ENCODE measurements at places on chromosomes 13 and 19.
A peak's percentile ranks its signal among the peaks of the same experiment; 100 is the strongest.

DNA sequence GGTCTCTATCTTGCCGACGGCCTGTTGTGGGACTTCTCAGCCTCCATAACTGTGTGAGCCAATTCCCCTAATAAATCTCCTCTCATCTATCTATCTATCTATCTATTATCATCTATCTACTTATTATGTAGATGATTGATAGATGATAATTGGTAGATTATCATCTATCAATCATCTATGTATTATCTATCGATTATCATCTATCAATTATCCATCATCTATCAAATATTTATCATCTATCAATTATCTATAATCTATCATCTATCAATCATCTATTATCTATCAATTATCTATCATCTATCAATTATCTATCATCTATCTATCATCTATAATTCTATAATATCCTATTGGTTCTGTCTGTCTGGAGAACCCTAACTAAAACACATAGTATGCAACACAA is 33.5 kb downstream of the CYSLTR2 start:
- no peak for DNase-seq

GRCh38 chr19:46697204-46697960 is 19.5 kb downstream of the PRKD2 start:
- peak; percentile 75 for DNase-seq

- no peak for DNase-seq
Measured at GRCh38 chr13:47672245-47673008, 328.6 kb downstream of the SUCLA2 start.

GRCh38 chr13:107742544-107742943 is 472.8 kb downstream of the LIG4 start:
- no peak for DNase-seq

- no peak for DNase-seq
Measured at GRCh38 chr13:76638181-76638580, 248.0 kb downstream of the KCTD12 start.

- DNase-seq, result no peak
Measured at GRCh38 chr13:102392481-102393209, 9.2 kb downstream of the FGF14 start.

DNA sequence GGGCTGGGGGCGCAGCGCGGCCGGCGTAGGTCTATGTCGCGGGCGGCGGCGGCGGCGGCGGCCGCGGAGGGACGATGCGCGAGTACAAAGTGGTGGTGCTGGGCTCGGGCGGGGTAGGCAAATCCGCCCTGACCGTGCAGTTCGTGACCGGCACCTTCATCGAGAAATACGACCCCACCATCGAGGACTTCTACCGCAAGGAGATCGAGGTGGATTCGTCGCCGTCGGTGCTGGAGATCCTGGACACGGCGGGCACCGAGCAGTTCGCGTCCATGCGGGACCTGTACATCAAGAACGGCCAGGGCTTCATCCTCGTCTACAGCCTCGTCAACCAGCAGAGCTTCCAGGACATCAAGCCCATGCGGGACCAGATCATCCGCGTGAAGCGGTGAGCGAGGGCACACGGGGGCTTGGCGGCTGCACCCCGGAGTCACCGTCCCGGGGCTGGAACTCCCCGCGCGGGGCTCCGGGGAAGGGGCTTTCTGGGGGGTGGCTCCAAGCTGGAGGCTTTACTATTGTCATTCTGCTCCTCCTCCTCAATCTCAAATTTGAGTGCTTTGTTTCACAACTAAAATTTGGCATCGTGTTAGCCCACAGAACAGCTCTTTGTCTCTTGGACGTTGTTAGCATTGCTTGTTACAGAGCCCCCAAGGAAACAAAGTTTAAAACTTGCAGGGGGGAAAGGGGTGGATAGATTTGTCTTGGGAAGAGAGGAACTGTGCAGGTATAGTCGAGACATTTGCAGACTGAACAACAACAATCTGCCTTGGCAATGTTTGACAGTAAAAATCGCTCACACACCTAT is 630 bp downstream of the RAP2A start:
- peak; percentile 49 for DNase-seq

Measured in dermis blood vessel endothelial cell (primary cell).